ENCODE measurements at places on chromosomes 11 and 22. TPM values are rescaled to one million over a fixed set of nuclear protein-coding genes. Genes with fewer than 3 reads are reported as not detected.

The KRTAP5-1 gene
- not detected for total RNA-seq

The IGSF9B gene
- 3.0 TPM for total RNA-seq

The NAALAD2 gene
- total RNA-seq: 2.7 TPM

The KLHDC7B gene
- 0.10 TPM for total RNA-seq

The SLC15A3 gene
- total RNA-seq: 47.4 TPM

The KCNK4 gene
- total RNA-seq: not detected

The YPEL4 gene
- total RNA-seq: 0.71 TPM

The KCNJ1 gene
- not detected for total RNA-seq

The GTSE1 gene
- total RNA-seq: 0.39 TPM

The TMA7B gene
- total RNA-seq: not detected

The ALG8 gene
- 46.2 TPM for total RNA-seq

The F2 gene
- total RNA-seq: not detected

The ZC3H12C gene
- 14.9 TPM for total RNA-seq

The SMIM35 gene
- total RNA-seq: not detected
